ENCODE measurements at places on chromosomes 16 and 17. TPM values are rescaled to one million over a fixed set of nuclear protein-coding genes. Genes with fewer than 3 reads are reported as not detected.

GRCh38 chr17:73983621-73984400 is 219.7 kb upstream of the RPL38 start:
- no peak overlapping the region for H3K4me3 ChIP-seq
- no peaks in the 10 kb centered on the region for H3K4me1 ChIP-seq
- no peaks in the 10 kb centered on the region for H3K27me3 ChIP-seq

DNA sequence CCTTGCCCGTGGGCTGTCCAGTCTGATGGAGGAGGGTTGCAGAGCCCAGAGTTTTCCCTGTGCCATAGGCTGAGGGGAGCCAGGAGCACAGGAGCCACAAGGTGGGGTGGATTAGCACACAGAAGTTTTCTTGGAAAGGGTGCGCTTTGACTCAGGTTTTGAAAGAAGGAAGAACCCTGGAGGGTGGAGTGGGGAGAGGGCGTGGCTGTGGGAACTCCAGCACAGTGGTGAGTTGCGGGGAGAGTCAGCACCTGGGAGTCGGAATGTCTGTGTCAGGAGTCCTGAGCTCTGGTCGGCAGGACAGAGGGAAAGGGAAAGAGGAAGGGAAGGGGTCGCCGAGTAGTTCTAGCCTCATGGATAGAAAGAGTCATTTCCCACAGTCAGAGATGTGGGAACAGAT is 8.9 kb upstream of the KRT14 start:
- H3K36me3 ChIP-seq, result no peaks in the 10 kb centered on the region
- no peak overlapping the region for H3K4me3 ChIP-seq
- no peak overlapping the region for H3K27ac ChIP-seq

DNA sequence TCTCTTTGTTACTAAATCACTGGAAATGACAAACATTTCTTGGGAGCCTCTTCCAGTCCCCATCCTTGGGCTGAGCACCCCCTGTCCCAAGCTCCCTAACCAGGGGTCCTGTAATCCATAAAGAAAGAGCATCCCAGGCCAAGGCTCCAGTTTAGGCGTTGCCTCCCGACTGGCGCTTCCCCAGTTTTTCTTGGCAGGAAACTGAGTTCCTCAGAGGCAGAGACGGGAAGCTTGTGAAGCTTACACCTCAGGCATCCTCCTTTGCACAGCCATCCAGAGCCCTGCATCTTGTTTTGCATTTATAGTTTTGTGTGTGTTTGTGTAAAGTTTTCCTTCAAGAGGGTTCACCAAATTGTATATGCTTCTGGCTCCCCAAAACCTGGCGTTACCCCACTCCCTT is 7.1 kb downstream of the COPZ2 start:
- DNase-seq, result no peak
- H3K36me3 ChIP-seq, result no peaks in the 10 kb centered on the region
- no peaks in the 10 kb centered on the region for H3K27me3 ChIP-seq
- H3K27ac ChIP-seq, result no peak overlapping the region
- H3K4me1 ChIP-seq, result peaks cover 14% of the 10 kb centered on the region

RTN4RL1 gene
- polyA plus RNA-seq, result 3.1 TPM

TTYH2 gene
- polyA plus RNA-seq, result 3.5 TPM

PKMYT1 gene
- 4.8 TPM for polyA plus RNA-seq

MT1X gene
- polyA plus RNA-seq, result 571 TPM

TP53TG3B gene
- 0.19 TPM for polyA plus RNA-seq

- H3K36me3 ChIP-seq, result no peaks in the 10 kb centered on the region
- H3K4me1 ChIP-seq, result no peaks in the 10 kb centered on the region
- no peak overlapping the region for H3K4me3 ChIP-seq
- no peaks in the 10 kb centered on the region for H3K27me3 ChIP-seq
- DNase-seq, result no peak
These were observed 6.5 kb upstream of the OR2C1 start for GRCh38 chr16:3349175-3349574.

CMC2 gene
- 58.1 TPM for polyA plus RNA-seq

TEKT5 gene
- polyA plus RNA-seq, result 0.26 TPM

- H3K4me3 ChIP-seq, result no peak within 1 kb of the TSS
- no peaks in the 10 kb centered on the region for H3K4me1 ChIP-seq
- H3K27me3 ChIP-seq, result no peaks in the 10 kb centered on the region
- no peak within 1 kb of the TSS for H3K27ac ChIP-seq
- no peak for DNase-seq
These were observed at the start of gene CNGB1 for GRCh38 chr16:57970970-57971369. TSS of gene CNGB1 (minus strand) at chr16:57971128. CDS start at chr16:57967286, 3,842 bp downstream.

DNA sequence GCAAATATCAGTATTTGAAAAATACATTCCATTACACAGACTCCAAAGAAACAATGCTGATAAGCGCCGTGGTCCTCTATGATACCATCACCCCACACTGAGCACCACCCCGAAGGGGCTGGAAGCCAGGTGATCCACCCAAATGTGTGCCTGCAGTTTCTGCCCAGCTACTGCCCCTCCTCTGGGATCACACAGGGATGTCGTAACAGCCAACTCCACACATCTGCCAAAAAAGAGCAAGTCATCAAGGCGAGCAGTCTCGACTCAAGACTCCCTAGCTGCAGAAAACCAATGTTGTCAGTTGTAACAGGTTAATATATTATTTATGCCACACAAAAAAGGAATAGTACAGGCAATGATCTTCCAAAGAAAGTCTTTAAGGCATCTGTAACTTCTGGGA is 21.0 kb downstream of the CYB5D2 start:
- no peak for DNase-seq
- no peaks in the 10 kb centered on the region for H3K27me3 ChIP-seq
- no peak overlapping the region for H3K27ac ChIP-seq
- H3K4me1 ChIP-seq, result no peaks in the 10 kb centered on the region

GRCh38 chr17:80876950-80877728 is 114.5 kb upstream of the CHMP6 start:
- no peak for DNase-seq
- peaks cover 6% of the 10 kb centered on the region for H3K36me3 ChIP-seq
- H3K27me3 ChIP-seq, result no peaks in the 10 kb centered on the region
- no peaks in the 10 kb centered on the region for H3K4me1 ChIP-seq

GRCh38 chr17:76626442-76626841 is 17.1 kb downstream of the ST6GALNAC1 start:
- no peaks in the 10 kb centered on the region for H3K27me3 ChIP-seq
- H3K4me3 ChIP-seq, result no peak overlapping the region
- no peaks in the 10 kb centered on the region for H3K4me1 ChIP-seq

MT1M gene
- polyA plus RNA-seq, result 34.6 TPM

- no peak overlapping the region for H3K4me3 ChIP-seq
- no peaks in the 10 kb centered on the region for H3K4me1 ChIP-seq
- no peaks in the 10 kb centered on the region for H3K36me3 ChIP-seq
- no peaks in the 10 kb centered on the region for H3K27me3 ChIP-seq
- DNase-seq, result no peak
These were observed 12.8 kb upstream of the CHMP6 start for GRCh38 chr17:80978499-80979497.

GRCh38 chr16:59907611-59908010 is 1173.5 kb upstream of the GOT2 start:
- no peak overlapping the region for H3K27ac ChIP-seq
- DNase-seq, result no peak
- H3K4me1 ChIP-seq, result no peaks in the 10 kb centered on the region
- no peaks in the 10 kb centered on the region for H3K36me3 ChIP-seq

DNA sequence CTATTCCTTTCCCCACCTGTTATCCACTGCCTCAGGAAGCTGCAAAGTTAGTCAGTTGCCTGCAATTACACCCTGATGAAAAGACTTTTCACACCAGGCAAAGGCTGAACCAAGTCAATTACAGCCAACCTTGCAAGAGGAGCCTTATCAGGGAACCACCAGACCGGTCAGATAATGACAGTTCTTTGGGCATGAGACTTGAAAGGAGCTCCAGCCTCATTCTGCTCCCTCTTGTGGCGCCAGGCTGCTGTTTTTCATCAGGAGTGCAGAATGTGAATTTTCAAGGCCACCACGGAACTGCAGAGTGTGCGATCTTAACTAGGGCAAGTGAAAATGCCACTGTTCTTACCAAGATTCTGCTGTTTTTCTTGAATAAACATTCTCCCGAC is 22.5 kb downstream of the DNAI2 start:
- no peaks in the 10 kb centered on the region for H3K27me3 ChIP-seq
- no peak overlapping the region for H3K27ac ChIP-seq

DNA sequence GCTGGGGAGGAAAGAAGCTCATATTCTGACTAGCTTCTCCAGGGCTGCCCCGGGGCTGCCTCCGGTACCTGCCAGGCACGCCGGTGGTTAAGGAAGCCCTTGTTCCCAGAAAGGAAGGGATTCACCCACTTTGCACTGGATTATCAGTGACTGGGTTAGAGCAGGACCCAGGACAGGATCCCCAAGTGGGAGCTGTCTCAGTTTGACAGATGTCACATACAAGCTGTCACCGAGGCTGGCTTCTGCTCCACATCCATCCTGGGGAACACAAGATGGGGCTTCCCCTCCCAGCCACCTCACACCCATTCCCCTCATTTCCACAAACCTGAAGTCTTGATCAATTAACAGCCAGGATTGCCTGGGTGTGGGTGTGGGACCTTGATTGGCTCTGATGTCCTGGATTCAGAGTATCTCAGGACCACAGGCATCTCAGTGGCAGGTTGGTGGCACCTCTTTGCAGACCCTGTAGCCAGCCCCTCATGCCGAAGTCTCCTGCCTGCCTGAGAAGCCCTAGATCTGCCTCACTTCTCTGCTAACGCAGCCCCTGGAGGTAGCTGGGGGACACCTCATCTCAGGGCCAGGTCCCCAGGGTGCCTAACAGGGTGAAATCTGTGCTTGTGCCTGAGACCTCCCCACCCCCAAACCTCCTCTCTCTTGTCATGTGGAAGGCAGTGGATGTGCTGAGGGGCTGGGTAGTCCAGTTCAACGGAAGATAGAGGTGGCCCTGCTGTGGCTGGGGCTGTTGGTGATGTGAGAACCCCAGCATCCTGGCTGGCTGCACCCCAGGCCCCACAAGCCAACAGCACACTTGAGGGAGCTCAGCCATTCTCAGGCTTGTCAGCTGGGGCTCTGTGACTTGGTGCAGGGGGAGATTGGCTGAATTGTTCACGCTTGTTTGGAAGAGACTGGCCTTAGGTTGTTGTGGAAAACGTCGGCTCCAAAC is 1.4 kb downstream of the CACNG5 start:
- no peaks in the 10 kb centered on the region for H3K36me3 ChIP-seq
- no peak overlapping the region for H3K27ac ChIP-seq
- H3K4me3 ChIP-seq, result no peak overlapping the region

GRCh38 chr17:78253946-78254672 is 22.7 kb downstream of the TMEM235 start:
- peak overlapping the region; percentile 75 for H3K4me3 ChIP-seq
- H3K36me3 ChIP-seq, result no peaks in the 10 kb centered on the region
- H3K27me3 ChIP-seq, result no peaks in the 10 kb centered on the region
- peak; percentile 94 for DNase-seq
- H3K27ac ChIP-seq, result peak overlapping the region; percentile 72

- no peak for DNase-seq
- no peaks in the 10 kb centered on the region for H3K27me3 ChIP-seq
- H3K4me1 ChIP-seq, result no peaks in the 10 kb centered on the region
- H3K27ac ChIP-seq, result no peak overlapping the region
- H3K36me3 ChIP-seq, result no peaks in the 10 kb centered on the region
- H3K4me3 ChIP-seq, result no peak overlapping the region
These were observed 190.3 kb downstream of the ZNF423 start for GRCh38 chr16:49665482-49666230.

PPP1R1B gene
- 201 TPM for polyA plus RNA-seq

DNA sequence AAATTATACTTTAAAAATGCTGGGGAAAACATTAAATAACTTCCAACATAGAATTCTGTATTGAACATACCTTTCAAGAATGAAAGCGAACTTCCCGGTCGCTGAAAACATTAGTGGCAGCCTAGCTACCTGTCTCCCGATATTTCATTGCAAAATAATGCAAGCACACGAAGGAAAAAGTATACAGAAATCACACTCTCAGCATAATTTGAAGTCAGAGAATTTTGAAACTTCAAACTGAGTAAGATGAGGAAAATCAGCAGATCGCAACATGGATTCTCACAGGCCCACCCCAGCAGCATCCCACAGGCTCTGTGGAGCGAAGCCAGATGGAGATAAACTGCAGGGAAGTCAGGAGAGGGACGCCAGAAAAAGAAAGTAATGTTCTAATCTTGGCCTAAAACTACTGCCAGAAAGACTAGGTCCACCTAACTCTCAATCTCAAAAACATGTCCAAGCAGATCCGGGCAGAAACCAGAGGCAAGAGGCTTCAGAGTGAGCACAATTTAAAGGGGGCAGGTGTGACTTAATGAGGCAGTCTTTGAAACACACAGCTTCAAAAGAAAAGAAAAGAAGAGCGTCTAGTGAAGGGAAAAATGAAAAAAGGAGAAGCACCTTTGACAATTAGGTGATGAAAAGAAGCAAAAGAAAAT is 4.8 kb upstream of the GOSR1 start:
- H3K4me3 ChIP-seq, result no peak overlapping the region
- H3K27ac ChIP-seq, result no peak overlapping the region
- no peaks in the 10 kb centered on the region for H3K36me3 ChIP-seq
- H3K27me3 ChIP-seq, result no peaks in the 10 kb centered on the region
- H3K4me1 ChIP-seq, result no peaks in the 10 kb centered on the region

GRCh38 chr17:35778641-35779196 is 16.7 kb downstream of the MMP28 start:
- H3K27ac ChIP-seq, result no peak overlapping the region
- no peaks in the 10 kb centered on the region for H3K27me3 ChIP-seq
- peaks cover 1% of the 10 kb centered on the region for H3K4me1 ChIP-seq
- H3K4me3 ChIP-seq, result no peak overlapping the region
- H3K36me3 ChIP-seq, result no peaks in the 10 kb centered on the region
- no peak for DNase-seq

CCL22 gene
- polyA plus RNA-seq, result 0.05 TPM

- H3K27ac ChIP-seq, result no peak overlapping the region
- H3K4me1 ChIP-seq, result no peaks in the 10 kb centered on the region
- no peak overlapping the region for H3K4me3 ChIP-seq
- DNase-seq, result peak; percentile 72
- H3K27me3 ChIP-seq, result no peaks in the 10 kb centered on the region
These were observed 10.7 kb upstream of the PRR29 start for GRCh38 chr17:63987221-63988126.

DNA sequence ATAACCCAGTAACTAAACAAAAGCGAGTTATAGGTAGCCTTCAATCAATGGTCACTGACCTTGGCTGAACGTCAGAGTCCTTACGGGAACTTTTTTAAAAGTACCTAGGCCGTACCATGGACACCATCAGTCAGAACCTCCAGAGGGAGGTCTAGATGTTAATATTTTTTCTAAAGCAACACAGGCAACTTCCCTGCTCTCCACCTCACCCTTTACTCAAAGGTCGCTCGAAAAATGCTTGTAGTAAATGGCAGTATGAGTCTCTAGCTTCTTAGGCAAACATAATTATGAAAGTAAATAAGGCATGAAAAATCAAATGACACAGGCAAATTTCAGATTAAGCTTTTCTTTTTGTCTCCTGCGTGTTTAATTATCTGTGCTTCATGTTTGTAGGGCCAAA is 82.1 kb downstream of the SLC39A11 start:
- no peaks in the 10 kb centered on the region for H3K36me3 ChIP-seq
- no peak overlapping the region for H3K4me3 ChIP-seq
- H3K4me1 ChIP-seq, result no peaks in the 10 kb centered on the region
- H3K27me3 ChIP-seq, result no peaks in the 10 kb centered on the region
